ENCODE measurements at places on chromosomes 13 and 19. TPM values are rescaled to one million over a fixed set of nuclear protein-coding genes. Genes with fewer than 3 reads are reported as not detected.

SLC7A1 gene
- 42.4 TPM for total RNA-seq

CEACAM3 gene
- total RNA-seq = 0.26 TPM

SHISA7 gene
- not detected for total RNA-seq

ZNF439 gene
- total RNA-seq = 0.53 TPM

CEACAM19 gene
- total RNA-seq = 0.53 TPM

VSTM1 gene
- not detected for total RNA-seq

ZNF486 gene
- total RNA-seq = 3.1 TPM

VSIG10L gene
- total RNA-seq = 0.53 TPM

PGLYRP2 gene
- total RNA-seq = not detected

ZNF132 gene
- total RNA-seq = 5.8 TPM

ZNF799 gene
- 2.6 TPM for total RNA-seq

DIAPH3 gene
- total RNA-seq = 0.51 TPM

LRRC63 gene
- total RNA-seq = not detected

GSX1 gene
- not detected for total RNA-seq

LAIR1 gene
- total RNA-seq = not detected

DCLK1 gene
- total RNA-seq = under 0.01 TPM

TRPC4 gene
- total RNA-seq = 0.26 TPM

ZIM2 gene
- not detected for total RNA-seq

DLEU7 gene
- not detected for total RNA-seq

WDR88 gene
- not detected for total RNA-seq

WBP4 gene
- 6.8 TPM for total RNA-seq

BCL2L12 gene
- total RNA-seq = 2.4 TPM

KLK12 gene
- total RNA-seq = not detected

ATP1A3 gene
- total RNA-seq = not detected

ONECUT3 gene
- total RNA-seq = under 0.01 TPM

RNF225 gene
- total RNA-seq = 1.9 TPM

CYP4F11 gene
- 2.7 TPM for total RNA-seq

LGALS14 gene
- not detected for total RNA-seq

RPL21 gene
- 985 TPM for total RNA-seq

PSG6 gene
- total RNA-seq = not detected

CFAP97D2 gene
- total RNA-seq = not detected

SYCN gene
- not detected for total RNA-seq

RASL11A gene
- 1.1 TPM for total RNA-seq

GRIK5 gene
- under 0.01 TPM for total RNA-seq

SIGLEC5 gene
- total RNA-seq = not detected

HSH2D gene
- 0.26 TPM for total RNA-seq

TPGS1 gene
- total RNA-seq = 16.8 TPM

SPINT2 gene
- total RNA-seq = 1,682 TPM

SYT3 gene
- total RNA-seq = not detected

EFNB2 gene
- total RNA-seq = 11.3 TPM

TTC9B gene
- total RNA-seq = not detected

PRR12 gene
- total RNA-seq = 0.79 TPM

PTPRH gene
- total RNA-seq = 3.9 TPM

NLRP11 gene
- total RNA-seq = not detected

BST2 gene
- total RNA-seq = 8.7 TPM

KLC3 gene
- 99.5 TPM for total RNA-seq

PSG2 gene
- total RNA-seq = not detected
